ENCODE measurements at places on chromosomes 1 and 21.

- DNase-seq = no peak
Measured at GRCh38 chr1:118254491-118255425, 69.7 kb upstream of the SPAG17 start.

DNA sequence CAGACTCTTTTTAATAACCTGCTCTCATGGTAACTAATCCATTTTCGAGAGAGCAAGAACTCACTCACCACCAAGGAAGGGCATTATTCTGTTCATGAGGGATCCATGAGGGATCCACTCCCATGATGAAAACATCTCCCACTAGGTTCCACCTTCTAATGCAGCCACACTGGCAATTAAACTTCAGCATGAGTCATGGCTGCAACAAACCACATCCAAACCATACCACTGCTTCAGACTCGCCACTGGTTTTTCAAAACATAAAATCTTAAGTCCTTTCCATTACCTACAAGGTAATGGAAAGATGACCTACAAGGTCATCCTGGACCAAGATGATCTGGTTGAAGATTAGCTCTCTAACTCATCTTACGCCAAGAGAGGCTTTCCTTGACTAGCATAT, 405.1 kb downstream of the VAV3 start:
- DNase-seq = no peak

DNA sequence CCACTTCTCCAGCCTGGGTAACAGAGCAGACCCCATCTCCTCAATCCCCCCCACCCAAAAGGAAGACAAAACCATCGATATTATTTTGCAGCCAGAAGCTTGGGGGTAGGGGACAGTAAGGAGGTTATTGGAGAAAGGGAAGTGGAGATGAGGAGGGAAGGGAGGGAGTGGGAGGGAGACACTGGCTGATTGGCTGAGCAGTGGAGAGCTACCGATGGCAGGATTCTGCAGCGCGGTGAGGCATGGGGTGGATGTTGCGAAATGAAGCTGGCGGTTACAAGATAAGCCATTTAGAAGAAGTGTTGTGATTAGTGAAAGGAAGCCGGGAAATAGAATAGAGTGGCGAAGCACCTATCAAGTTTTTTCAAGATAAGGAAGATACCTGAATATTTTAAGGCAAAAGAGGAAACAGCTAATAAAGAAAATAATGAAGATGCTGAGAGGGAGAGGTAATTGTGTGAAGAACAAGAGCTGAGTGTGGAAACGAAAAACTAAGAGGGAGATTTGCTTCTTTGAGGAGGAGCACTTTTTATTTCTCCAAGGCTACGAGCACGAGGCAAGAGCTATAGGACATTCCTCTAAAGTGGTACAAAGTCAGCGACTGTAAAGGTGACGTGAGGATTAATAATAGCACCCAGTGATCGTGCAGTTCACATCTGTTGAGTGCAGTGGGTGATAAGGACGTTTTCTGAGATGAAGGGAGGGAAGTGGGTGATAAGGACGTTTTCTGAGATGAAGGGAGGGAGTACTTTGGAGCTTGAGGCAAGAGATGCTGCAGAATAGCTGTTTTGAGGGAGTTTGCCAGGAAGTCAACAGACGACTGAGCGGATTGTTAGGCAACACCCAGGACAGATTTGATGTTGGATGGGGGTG, 103.2 kb upstream of the KIF26B start:
- DNase-seq = no peak

- DNase-seq = no peak
Measured at GRCh38 chr1:18876210-18876609, 16.8 kb upstream of the TAS1R2 start.

DNA sequence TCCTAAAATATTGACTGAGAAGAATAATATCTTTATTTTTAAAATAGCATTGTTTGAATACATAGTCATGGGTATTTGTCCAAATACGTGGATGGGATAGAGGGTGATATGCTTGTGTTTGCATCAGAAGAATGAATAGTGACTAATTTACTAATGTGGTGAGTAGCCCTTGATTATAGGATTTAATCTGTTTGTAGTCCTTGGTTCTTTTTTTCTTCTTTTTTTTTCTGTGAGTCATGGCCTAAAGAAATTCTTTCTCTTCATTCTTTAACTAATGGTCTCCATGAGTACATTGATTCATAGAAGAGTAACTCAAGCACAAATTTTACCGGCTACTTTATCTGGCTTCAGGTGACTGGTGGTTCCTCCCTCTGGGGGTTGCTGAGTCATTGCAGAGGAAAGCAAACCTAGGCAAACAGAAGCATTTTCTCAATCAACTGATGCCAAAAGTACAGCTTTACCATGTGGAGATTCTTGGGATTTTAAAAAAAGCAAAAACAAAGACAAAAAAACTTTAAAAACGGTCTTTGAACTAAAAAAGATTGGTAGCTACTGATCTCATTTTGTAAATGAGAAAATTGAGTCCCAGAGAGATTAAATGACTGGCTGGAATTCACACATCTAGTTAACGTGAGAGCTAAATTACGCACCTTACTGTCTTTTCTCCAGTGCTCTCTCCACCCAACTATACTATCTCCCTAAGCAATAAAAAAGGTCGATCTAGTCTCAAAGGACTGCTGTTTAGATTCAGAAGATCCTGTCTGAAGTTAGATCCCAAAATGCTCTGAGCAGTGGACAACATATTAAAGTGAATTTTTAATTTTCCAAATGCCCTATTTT, 40.5 kb downstream of the AK5 start:
- DNase-seq = no peak

DNA sequence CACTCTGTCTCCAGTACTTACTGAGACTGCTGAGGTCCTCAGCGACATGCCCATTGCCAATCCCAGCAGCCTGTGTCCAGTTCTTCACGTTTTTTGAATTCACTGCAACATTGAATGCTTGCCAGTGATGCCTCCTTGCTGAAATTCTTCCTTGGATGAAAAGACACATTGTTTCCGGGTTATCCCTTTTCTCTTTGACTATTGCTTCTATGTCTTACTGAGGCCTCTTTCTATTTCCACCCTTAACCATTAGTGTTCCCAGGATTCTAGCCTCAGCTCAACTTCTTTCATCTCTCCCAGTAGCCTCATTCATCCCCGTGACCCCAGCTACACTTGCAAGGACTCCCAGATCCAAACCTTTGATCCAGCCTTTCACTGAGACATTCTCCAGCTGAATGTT, 46.5 kb upstream of the KIF26B start:
- DNase-seq = no peak

GRCh38 chr1:109399326-109399957, 1.7 kb upstream of the SORT1 start:
- peak; percentile 29 for DNase-seq

DNA sequence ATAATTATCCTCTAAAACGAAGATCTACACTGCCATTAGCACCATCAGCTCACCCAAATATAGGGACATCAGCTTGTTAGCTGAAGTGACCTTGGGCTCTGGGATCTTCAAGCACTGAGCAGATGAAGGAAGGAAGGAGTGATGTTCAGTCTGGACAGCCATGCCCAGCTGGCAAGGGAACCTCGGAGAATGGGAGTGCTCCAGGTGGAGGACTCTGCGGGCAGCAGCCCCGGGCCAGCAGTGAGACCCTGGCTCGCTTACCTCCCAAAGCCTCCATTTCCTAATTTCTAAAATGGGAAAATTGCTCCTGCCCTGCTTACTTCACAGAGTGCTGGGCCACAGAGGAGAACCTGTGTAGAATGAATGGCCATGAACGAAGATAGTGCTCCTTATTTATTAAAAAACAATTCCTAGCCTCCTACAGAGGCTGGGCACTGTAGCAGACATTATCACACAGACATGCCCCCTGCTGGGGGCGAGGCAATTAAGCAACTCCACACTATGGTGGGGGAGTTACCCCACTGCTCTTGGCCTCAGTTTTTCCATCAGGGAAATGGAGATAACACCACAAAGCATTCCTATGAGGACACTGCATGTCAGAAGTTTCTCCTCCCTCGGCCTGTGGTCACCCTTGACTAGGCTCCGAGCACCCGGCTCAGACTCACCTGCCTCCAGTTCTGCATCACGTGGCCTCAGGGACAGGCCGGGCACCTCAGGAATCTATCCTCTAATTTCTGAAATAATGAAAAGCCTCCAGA, 117.6 kb downstream of the KCNN3 start:
- DNase-seq = no peak

GRCh38 chr1:162908780-162909179, 47.8 kb upstream of the CCDC190 start:
- no peak for DNase-seq

- DNase-seq = no peak
Measured at GRCh38 chr1:5818755-5819154, 173.5 kb downstream of the NPHP4 start.

DNA sequence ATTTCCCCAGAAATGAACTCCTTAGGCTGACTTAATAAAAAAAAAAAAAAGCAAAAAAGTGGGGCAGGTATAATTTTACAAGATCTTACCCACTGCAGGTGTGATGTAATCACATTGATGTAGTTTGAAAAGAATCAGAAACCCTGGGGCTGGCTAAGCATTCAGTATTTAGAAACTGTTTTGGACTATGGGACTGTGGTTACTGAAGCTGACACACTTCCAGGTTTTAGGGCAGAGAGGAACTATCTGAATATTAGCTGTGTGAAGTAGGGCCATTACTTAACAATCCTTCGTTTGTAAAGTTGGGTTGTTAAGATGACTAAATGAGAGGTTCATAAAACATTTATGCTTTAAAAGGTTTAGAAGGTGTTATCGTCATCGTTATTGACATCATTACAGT, 165.3 kb downstream of the FASLG start:
- no peak for DNase-seq

DNA sequence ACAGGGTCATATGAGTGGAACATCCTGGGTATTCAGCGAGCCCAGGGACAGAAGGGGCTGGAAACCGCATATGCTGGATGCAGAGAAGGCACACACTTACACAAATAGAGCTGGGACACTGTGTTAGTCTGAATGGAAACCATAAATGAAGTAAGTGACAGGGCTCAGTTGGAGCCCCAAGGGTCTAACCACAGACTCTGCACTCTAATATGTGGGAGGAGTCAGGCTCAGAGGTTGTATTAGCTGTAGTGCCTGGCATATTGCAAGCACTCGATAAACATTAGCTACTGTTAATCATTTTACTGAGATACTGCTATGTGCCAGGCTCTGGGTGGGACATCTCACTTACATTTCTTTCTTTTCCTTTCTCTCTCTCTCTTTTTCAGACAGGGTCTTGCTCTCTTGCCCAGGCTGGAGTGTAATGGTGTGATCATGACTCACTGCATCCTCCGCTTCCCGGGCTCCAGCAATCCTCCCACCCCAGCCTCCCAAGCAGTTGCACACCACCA, 6.5 kb upstream of the OLIG1 start:
- no peak for DNase-seq

DNA sequence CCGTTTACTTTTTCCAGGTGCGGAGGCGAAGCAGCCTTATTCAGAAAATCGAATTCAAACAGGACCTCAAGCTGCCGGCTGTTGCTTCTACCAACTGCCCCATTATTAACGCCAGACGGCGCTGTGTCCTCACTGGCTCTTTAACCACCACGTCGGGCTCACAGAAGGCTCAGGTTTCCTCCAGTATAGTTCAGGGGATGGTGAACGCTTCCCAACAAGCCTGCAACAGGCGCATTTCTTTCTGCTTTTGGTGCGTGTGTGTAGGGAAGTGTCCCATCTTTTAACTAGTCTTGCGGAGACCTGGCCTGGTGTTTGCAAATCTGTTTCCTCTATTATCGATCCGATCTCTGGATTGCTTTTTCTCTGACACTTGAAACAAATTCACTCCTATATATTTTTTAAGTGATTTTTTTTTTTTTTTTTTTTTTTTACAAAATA, 791 bp upstream of the STUM start:
- DNase-seq = peak; percentile 45

DNA sequence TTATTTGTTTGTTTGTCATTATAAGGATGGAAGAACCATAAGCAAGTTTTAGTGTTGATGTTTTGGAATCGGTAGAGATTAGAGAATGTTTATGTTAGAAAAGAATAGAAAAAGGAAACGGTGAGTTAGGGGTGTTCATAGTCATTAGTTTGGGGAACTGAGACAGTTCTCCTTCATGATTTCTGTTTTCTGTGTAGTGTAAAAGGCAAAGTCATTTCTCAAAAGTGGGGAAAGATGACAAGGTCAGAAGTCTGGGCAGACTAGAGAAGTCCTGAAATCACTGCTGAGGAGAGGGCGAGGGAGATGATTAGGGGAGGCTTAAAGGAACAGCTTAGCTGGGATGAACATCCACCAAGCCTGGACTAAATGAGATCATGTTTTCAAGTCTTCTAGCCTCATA, 498.9 kb downstream of the TTLL7 start:
- DNase-seq = peak; percentile 51

- peak; percentile 5 for DNase-seq
Measured at GRCh38 chr1:205440476-205441317, 15.1 kb downstream of the BLACAT1 start.

GRCh38 chr21:32828908-32829307, 57.4 kb upstream of the PAXBP1 start:
- no peak for DNase-seq

GRCh38 chr1:185154912-185155513, 1.7 kb downstream of the TRMT1L start:
- no peak for DNase-seq

- no peak for DNase-seq
Measured at GRCh38 chr1:73577206-73577605, 620.8 kb downstream of the LRRIQ3 start.

DNA sequence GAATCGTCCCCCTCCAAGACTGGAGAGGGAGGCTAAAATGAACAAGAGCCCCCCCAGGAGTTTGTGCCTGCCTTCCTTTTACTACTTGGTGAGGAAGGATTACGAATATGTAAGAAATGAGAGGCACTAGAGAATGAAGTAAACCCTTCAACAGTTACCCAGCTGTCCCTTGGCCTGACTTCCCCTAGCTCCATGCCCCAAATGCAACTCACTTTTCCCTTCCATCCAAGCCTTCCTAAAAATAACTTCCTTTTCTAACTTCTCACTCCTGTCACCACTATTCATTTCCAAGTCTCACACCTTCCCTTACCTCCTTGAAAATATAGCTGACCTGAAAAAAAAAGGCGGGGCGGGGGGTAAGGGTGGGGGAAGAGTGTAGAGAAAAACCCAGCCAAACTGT, 96.6 kb upstream of the HNRNPU start:
- no peak for DNase-seq

DNA sequence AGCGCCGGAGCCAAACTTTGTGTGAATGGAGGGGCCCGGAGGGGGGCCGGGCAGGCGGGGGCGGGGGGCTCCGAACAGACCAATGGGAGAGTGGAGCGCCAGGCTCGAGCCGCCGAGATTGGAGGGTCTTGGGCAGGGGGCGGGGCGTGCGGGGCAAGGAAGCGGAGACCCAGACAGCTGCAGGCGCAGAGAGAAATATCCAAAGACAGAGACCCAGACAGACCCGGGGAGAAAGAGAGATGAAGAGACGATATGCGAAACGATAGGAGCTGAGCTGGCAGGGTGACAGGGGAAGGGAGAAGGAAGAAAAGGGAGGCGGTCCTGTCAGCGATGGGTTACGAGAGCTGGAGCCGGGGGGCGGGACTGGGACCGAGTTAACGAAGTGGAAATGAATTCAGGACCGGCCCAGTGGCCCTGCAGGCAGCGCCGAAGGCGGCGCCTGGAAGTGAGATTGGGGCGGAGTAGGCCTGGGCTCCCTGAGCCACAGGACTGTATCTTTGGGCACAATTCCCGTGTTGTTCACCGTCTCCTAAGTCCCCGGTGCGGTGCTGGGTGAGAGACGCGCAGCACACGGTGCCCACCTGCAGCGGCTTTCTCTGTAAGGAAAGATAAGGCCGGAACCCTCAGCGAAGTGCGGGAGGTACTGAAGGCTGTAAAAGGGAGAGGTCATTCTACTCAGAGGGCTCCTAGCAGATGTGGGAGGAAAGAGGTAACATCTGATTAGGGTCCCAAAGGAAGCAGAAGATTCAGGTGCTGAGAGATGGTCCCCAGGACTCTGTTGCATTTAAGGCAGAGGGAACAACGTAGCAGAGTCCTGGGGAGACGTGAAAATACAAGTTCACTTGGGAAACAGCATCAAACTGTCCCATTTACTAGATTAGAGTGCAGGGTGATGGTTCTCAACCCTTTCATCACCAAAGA, 543 bp upstream of the KCNJ10 start:
- DNase-seq = no peak
